COLO829 (cell line): ENCODE measurements at places on chromosomes 1 and 21.

DNA sequence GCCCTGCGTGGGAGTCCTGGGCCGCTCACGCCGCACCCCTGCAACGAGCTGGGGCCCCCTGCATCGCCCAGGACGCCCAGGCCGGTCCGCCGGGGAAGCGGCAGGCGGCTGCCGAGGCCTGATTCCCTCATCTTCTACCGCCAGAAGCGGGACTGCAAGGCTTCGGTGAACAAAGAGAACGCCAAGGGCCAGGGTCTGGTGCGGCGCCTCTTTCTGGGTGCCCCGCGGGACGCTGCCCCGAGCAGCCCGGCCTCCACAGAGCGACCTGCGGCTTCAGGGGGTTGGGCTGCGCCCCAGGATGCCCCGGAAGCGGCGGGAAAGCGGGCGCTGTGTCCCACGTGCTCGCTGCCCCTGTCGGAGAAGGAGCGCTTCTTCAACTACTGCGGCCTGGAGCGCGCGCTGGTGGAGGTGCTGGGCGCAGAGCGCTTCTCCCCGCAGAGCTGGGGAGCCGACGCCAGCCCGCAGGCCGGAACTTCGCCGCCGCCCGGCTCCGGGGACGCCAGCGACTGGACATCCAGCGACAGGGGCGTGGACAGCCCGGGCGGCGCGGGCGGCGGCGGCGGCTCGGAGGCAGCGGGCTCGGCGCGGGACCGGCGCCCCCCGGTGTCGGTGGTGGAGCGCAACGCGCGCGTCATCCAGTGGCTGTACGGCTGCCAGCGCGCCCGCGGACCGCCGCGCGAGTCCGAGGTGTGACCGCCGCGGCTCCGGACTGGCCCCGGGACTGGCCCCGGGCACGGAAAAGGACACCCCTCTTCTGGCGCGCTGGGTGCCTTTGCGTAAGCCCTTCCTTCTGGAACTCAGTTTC lies 2.7 kb downstream of the FAM110D start:
- DNase-seq = no peak

DNA sequence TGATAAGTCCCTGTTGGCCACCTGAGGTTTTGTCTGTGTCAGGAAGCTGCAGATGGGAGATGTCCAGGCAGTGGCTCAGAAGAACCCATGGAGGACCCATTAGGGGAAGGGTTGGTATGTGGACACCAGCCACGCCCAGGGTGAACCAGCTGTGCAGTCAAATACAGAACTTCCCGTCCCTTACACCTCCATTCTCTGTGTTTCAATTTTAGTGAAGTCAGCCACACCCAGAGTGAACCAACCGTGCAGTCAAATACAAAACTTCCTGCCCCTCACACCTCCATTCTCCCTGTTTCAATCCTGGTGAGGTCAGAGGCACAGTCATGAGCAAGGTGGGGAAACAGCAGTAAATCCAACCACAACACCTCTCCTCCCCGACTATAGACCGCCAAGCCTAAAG lies 27.4 kb downstream of the BACE2 start:
- DNase-seq = no peak

DNA sequence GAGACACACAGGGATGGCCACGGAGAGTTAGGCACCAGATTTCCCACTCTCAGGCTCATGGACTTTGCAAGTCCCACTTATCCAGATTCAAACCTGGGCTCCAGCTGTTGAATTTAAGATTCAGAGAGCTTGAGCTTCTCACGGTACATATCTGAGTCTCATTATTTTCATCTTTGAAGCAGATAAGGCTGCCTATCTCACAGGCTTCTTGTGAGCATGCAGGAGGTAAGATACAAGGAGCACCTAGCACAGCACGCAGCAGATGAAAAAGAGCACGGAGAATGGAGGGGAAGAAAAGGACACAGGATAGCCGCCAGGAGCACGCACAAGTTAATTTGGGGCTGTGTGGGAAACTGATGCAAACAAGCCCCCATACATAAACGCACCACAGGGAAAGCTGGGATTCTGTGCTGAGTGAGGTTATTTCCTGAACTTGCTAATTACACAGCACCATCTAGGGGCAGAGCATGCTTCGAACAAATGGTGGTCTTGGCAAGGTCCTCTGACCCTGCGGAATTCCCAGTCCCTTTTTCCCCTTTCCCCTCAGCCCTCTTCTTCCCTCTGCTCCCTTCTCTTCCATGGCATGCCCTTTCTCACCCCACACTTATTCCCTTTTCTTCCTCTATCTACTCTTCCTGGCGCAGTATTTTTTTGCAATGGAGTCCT lies 134.7 kb upstream of the VANGL1 start:
- peak; percentile 3 for DNase-seq

GRCh38 chr1:243407284-243408018 lies 151.6 kb downstream of the SDCCAG8 start:
- peak; percentile 52 for DNase-seq

GRCh38 chr1:155910621-155911121 lies 478 bp downstream of the RIT1 start:
- no peak for DNase-seq

DNA sequence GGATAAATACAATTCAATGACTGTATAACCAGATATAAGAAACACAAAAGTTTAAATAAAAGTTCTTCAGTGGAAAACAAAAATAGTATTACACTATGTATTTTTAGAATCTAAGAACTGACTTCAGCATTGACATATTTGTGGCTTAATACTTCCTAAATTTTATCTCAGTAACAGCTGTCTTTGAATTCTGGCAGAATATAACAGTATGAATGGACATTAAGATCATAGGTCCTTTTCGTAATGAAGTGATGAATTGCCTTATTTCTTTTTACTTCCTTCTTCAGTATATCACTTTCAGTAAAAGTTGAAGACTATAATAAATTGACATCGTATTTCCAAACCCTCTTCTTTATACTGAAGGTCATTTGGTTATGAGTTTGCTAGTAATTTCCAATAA lies 1030.0 kb downstream of the MRPL39 start:
- no peak for DNase-seq

DNA sequence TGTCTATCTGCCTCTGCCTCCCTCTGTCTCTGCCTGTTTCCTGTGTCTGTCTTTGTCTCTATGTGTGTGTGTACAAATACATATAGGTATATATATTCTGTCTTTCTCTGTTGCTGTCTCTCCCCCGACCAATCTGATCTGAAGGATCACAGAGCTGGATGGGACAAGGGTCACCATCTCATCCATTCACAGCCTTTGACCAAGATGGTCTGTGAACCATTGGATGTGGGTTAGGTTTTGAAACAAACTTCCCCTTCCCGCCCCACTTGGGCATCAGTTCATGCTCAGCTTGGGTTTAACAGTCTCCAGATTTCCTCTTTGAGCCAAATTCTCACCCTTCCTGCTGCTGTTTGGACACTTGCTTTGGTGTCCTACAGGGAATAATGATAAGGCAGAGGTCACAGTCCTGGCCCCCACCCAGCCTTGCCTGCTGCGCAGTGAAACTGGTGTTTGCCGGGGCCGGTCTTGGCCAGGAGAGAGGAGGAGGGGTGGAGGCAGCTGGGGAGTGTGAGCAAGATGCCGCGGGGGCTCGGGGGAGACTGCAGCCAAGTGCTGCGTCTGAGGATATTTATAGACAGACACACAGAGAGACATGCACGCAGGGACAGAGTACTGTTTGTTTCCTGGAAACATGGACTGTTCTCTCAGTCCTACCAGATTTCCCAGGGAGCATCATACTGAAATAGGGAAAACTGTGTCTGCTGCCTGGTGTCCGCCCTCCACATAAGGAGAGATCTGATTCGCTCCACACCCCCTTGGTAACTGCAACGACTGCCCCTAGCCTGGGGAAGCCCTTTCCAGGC lies 27.0 kb upstream of the BTG2 start:
- peak; percentile 78 for DNase-seq

DNA sequence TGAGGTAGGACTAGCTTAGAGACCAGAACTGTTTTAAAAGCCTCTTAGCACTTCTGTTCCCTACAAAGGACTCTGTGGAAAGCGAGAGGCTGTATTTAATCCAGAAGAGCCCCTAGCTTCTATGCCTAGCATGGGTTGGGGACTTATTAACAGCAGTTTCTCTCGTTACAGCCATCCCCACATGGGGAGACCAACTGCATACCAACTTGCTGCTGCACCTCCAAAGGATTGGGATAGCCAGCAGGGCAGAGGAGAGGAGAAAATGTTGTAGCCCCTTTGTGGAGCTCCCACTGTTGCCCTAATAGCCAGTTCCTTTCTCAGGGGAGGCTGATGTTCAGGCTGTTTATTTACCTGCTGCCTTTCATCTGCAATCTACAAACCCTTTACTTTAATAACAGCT lies 11.0 kb upstream of the CELSR2 start:
- DNase-seq = no peak
